Cortex of kidney (tissue), 1 donor: ENCODE measurements at places on chromosomes 5 and 9.

DNA sequence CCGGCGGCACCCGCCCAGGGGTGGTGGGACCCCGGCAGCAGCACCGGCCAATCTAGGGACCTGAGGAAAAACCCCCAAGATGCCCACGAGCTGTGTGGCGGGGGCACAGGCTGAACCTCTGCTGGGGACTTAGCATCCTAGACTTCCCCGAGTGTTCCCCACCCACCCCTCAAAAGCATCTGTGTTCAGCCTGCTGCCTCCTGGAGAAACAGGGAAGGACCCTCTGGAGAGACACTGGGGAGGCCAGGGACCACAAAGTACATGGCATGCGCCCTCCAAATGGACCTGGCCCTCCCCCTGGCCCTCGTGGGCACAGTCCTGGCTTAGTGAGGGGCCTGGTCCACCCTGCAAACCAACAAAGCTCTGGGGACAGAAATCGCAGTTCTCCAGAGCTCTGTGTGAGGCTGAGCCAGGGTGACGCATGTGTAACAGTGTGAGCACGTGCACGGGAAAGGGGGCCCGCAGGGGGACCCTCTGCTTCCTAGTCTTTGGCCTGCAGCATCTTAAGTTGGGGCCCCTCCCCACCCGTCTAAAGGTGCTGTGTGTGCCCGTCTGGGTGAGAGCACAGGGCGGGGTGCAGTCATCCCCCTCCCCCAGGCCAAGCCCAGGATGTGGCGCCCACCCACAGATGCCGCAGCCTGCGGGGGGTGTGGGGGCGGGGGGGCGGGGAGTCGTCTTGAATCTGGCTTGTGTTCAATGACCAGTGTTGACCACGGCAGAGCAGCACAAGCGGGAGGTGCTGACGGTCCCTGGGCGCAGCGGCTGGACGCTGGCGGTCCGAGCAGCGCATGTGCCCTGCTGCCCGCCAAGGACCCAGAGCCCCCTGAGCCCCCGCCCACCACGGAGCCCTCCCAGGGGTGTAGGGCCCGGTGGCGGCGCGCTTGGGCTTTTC, 672 bp upstream of the KCNT1 start:
- DNase-seq = no peak

- no peak for DNase-seq
Measured at GRCh38 chr5:74094096-74094781, 468.2 kb downstream of the ARHGEF28 start.

DNA sequence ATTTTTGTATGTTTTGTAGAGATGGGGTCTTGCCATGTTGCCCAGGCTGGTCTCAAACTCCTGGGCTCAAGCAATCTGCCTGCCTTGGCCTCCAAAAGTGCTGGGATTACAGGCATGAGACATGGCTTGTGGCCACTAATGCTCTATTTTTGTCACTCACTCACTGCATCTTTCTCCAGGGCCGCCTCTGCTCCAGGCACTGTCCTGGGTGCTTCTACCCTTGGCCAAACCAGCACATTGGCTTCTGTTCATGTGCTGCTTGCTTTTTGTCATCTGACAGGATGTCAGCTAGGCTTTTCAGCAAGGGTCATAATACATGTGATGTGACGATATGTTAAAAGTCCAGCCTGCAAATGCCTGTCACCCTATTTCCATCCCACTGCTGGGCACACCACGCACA, 3.2 kb downstream of the ODF2 start:
- no peak for DNase-seq

DNA sequence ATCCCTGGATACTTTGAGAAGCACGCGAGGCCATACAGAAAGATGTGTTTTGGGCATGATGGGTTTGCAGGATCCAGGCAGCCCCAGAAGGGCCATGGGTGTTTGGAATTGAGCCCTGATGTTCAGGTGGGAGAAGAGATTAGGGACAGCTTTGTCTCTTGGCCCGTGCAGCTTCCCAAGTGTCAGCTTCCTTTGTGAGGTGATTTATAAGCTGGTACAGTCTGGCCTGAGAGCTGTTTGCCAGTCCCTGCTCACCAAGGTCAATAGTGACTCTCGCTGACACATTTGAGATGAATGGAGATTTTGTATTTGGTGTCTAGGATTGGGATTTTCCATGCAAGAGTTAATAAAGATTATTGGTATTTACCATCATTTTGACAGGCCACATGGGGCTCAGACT, 165.9 kb downstream of the ICE1 start:
- no peak for DNase-seq

DNA sequence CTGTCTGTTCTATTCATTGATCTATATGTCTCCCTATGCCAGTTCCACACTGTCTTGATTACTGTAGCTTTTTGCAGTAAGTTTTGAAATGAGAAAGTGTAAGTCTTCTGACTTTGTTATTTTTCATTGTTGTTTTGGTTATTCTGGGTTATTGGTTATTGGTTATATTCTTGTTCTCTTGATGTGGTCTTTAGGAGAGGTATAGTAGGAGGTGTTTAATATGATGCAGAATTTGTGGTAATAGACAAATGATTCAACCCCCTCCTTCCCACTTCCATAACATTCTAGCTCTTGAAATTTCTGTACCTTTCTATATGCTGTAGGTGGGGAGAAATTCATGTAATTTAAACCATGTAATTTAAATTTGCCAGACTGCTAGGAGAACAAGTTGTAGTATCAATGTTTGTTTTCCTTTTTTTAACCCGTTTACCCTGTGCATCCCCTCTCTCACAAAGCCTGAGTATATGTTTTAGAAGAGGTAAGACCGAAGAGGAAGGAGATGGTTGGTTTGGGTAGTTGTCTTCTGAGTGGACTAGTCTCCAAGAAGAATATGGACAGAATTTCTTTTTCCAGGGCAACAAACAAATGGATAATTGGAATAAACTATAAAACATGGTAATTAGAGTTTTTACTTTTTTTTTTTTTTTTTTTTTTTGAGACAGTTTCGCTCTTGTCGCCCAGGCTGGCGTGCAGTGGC, 19.2 kb downstream of the ANKHD1 start:
- no peak for DNase-seq

DNA sequence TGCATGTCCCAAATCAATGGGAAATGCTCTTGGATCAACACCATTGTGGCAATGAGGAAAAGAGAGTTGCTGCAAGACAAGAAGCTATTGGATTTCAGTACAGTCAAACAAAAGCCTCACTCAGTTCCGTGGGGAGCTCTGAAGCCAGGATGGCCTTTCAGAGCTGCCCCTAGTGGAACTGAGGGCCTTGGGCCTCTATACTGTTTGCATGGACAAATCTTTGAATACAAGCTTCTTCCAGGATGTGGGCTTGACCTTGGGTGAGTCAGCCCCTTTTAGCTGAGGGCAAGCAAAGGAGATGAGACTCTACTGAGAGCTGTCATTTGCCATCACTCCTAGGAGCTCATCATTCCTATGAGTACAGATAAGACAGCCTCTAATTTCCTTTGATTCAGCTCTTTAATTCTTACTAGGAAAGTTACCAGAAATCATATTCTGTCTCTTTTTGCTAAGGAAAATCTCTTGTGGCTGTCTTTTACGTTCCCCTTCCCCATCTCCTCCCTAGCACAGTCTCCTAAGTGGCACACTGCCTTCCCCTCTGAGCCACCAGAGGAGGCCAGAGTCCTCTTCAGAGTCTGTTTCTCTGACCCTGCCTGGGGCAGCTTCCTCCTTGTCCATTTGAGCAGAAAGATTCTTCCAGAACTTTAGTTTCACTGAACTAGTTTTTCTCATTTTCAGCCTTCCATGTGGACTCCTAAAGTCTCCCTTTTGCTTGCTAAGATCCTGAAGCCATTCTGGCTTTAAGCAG, 168.8 kb upstream of the POC5 start:
- no peak for DNase-seq

DNA sequence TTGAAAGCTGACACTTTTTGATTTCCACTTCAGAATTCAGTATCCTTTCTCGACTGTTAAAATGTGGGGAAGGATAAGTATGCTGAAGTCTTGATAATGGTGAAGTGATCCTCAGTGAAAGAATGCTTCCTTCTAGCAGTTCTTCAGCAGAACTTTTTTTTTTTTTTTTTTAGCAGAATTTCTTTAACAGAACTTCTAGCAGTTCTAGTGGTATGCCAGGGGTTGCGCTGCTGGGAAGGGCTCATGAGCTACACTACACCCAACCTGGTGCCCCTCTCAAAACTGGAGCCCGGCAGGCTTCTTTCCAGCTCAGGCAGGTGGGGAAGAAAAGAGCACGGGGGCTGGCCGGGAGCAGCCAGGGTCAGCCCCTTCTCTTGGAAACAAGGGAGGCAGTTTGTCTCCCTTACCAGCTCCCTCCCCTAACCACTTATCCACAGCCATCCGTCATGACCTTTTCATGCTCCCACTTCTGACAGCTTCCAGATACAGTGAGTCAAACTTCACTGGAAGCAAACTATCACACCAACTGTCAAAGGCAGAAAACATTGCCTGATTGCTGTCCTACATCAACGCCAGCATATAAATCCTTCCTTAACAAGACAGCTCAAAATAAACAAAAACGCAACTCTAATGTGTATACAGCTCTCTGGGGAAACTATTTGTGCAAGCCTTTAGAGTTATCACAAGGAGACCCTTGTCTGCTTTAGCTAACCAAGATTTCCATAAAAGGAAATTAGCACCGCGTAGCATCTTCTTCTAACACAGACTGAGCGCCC, 211.5 kb downstream of the GAPVD1 start:
- no peak for DNase-seq

- no peak for DNase-seq
Measured at GRCh38 chr9:91903126-91903911, 46.7 kb downstream of the ROR2 start.
